CD4-positive, alpha-beta memory T cell (primary cell): ENCODE measurements at places on chromosomes 7 and 10. TPM values are rescaled to one million over a fixed set of nuclear protein-coding genes. Genes with fewer than 3 reads are reported as not detected.

OPN1SW gene
- not detected for polyA plus RNA-seq

PRKAR2B gene
- 0.39 TPM for polyA plus RNA-seq

ASB10 gene
- polyA plus RNA-seq = not detected

CALHM2 gene
- 40.3 TPM for polyA plus RNA-seq

TRRAP gene
- polyA plus RNA-seq = 8.7 TPM

FMC1 gene
- 47.8 TPM for polyA plus RNA-seq

CH25H gene
- 0.46 TPM for polyA plus RNA-seq

CCDC3 gene
- not detected for polyA plus RNA-seq

NXPH1 gene
- polyA plus RNA-seq = not detected

OR2A12 gene
- not detected for polyA plus RNA-seq

CALHM3 gene
- polyA plus RNA-seq = not detected

SYT15B gene
- not detected for polyA plus RNA-seq

IFIT1B gene
- not detected for polyA plus RNA-seq

ASB15 gene
- polyA plus RNA-seq = 0.10 TPM

HHEX gene
- polyA plus RNA-seq = 0.98 TPM

ANKRD2 gene
- polyA plus RNA-seq = not detected

ZNF727 gene
- polyA plus RNA-seq = not detected

DRGX gene
- polyA plus RNA-seq = not detected

CYP3A7 gene
- not detected for polyA plus RNA-seq

IQUB gene
- not detected for polyA plus RNA-seq

CACNB2 gene
- polyA plus RNA-seq = 0.36 TPM

GRID2IP gene
- 0.04 TPM for polyA plus RNA-seq

PPP1R9A gene
- polyA plus RNA-seq = not detected

ZPBP gene
- not detected for polyA plus RNA-seq

SLC18A3 gene
- not detected for polyA plus RNA-seq

C10orf90 gene
- not detected for polyA plus RNA-seq

LBX1 gene
- polyA plus RNA-seq = not detected

C10orf53 gene
- polyA plus RNA-seq = not detected

DCLRE1C gene
- 12.3 TPM for polyA plus RNA-seq

BAMBI gene
- not detected for polyA plus RNA-seq

PCDH15 gene
- polyA plus RNA-seq = not detected

SPDYE16 gene
- 0.21 TPM for polyA plus RNA-seq

ST8SIA6 gene
- 0.30 TPM for polyA plus RNA-seq

EN2 gene
- polyA plus RNA-seq = not detected

FAM25G gene
- not detected for polyA plus RNA-seq

GPR15LG gene
- not detected for polyA plus RNA-seq

FBXL13 gene
- polyA plus RNA-seq = not detected

TMEM273 gene
- polyA plus RNA-seq = 101 TPM

COL1A2 gene
- not detected for polyA plus RNA-seq

HECW1 gene
- not detected for polyA plus RNA-seq

CPEB3 gene
- polyA plus RNA-seq = 1.5 TPM

OR6V1 gene
- not detected for polyA plus RNA-seq

RHOBTB1 gene
- not detected for polyA plus RNA-seq

GPC2 gene
- polyA plus RNA-seq = 0.73 TPM

POLR2J2 gene
- polyA plus RNA-seq = 1.6 TPM

SOSTDC1 gene
- polyA plus RNA-seq = not detected

CALHM1 gene
- polyA plus RNA-seq = not detected

ZWINT gene
- 4.7 TPM for polyA plus RNA-seq

PTER gene
- 22.1 TPM for polyA plus RNA-seq

RTKN2 gene
- polyA plus RNA-seq = 3.2 TPM

EVX1 gene
- polyA plus RNA-seq = not detected
